ENCODE measurements at places on chromosomes 12 and 14.

DNA sequence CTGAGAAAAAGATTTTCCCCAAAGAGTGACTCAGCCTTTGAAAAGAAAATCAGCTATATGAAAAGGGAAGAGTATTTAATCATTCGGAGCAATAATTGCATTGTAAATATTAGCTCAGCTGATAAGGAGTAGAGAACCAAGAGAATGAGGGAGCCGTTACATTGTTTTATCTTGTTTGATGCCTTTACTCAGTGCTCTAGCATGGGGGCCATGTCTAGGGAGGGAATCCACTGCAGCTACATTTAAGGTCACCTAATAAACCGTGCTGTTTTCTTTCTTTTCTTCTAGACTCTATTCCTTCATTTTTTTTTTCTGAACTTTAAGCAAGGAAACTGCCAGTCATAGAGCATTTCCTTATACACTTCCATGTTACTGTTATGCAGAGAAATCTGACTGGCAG, 447.0 kb downstream of the DIO2 start:
- no peak for DNase-seq

- no peak for DNase-seq
These were observed 379.2 kb upstream of the OR4E1 start for GRCh38 chr14:22052795-22053194.

GRCh38 chr14:26730929-26731618, 133.2 kb upstream of the NOVA1 start:
- DNase-seq, result no peak

GRCh38 chr12:78392918-78393317, 471.7 kb upstream of the SYT1 start:
- no peak for DNase-seq

DNA sequence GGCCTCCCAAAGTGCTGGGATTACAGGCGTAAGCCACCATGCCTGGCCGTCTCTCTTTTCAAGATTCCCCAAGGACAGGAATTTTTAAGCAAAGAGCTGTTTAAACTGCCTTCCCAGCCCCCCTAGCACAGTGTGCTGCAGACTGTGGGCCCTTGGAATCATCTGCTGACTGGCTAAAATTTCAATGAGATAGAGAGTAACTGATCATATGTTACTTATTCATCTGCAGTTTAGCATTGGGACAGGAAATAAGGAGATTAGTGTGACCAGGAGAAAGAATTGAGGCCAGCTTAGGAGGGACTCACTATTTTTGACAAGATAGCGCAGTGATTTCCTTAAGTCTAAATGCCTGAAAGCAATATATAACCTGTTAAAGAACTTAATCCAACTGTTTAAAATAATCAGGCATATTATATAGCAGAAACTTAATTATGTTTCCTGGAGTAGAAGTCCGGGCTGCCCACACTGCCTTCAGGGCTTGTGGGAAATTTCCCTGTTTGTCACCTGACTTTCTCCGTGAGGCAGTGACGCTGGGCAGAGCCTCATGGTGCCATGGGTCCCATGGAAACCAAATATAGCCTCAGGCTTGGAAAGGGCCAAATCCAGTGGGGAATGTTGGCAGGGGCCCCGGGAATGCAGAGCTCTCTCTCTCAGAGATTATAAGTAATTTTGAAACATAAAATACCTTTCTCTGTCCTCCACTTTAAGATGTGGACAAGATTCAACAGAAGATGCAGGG, 22.8 kb upstream of the CEBPE start:
- no peak for DNase-seq

DNA sequence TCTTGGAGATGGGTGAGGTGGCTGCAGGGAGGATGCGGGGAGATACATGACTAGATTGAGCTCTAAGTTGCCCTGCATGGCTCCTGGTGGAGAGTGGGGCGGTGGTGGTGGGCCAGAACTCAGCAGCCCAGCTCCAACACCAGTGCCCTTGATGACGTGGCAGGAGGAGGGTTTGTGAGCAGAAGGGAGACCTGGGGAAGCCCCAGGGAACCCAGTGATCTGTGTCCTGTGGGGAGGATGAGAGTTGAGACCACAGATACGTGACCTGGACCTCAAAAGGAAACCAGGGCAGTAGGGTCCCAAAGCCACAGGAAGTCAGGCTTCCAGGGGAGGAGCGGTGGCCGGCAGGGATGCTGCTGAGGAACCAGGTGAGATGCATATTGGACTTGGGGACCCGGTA, 989.1 kb upstream of the TMEM132C start:
- no peak for DNase-seq
